NCI-H1417 (cell line): ENCODE measurements at places on chromosomes 16 and 17.

DNA sequence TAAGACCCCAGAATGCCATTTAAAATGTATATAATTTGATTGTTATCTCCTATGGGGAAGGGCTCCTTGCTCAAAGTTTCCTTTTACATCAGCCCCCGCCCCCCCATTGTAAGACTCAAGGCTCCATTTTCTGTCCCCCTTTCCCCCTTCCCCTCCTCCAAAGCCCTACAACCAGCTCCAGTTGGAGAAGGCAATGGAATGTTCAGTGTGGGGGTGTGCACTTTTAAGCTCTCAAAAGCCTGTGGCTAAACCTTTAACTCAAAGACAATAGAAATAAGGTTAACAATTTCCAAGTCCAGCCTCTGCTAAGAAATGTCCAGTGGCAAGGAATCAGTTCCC lies 114.7 kb downstream of the NOG start:
- no peak for DNase-seq

GRCh38 chr17:47205419-47205963 lies 3.7 kb upstream of the MYL4 start:
- no peak for DNase-seq

DNA sequence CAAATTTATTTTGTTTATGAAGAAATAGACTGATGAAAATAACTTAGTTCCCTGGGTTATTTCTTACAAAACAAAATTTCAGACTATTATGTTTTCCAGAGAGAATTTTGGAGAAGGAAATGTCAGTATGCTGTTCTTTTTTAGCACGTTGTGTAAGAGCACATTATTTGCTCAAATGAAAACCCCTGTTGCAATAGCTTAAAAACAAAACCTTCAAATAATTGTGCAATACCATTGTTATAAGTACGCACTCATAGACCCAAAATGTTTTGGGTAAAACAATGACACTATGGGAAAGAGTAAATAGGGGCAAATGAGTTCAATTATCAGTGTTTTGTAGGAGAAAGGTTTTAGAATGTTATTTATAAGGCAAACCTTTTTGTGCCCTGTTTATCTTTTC lies 18.2 kb downstream of the VMP1 start:
- DNase-seq, result no peak

DNA sequence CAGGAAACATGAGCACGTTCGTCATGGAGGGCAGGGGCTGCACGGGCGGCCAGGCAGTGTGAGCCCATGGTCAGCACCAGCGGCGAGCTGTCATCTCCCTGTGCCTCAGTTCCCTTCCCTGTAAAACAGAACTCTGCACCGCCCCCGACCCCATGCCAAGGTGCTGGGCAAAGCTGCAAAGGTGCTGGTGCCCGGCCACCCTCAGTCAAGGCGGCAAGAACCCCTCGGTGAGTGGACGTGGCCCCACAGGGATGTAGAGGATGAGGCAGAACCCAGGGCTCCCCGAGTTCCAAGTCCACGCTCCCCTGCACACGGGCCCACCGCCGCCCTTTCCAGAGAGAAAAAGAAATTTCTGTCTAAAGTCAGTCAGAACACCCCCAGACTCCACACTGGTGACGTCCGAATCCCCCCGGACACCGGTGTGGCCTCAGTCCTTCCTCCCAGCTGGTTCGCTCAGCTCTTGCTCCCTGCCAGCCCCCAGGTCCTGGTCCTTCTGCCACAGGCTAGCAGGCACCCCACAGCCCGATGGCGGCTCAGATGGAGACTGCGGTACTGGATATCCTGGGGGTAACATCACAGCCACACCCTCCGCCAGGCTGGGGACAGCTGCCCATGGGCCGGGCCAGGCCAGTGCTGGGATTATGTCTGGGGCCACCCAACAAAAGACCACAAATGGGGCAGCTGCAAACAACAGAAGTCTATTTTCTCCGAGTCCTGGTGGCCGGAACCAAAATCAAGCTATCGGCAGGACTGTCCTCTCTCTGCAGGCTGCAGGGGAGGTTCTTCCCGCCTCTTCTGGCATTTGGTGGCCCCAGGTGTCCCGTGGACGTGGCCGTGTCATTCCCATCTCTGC lies 14.4 kb upstream of the BAHCC1 start:
- no peak for DNase-seq

DNA sequence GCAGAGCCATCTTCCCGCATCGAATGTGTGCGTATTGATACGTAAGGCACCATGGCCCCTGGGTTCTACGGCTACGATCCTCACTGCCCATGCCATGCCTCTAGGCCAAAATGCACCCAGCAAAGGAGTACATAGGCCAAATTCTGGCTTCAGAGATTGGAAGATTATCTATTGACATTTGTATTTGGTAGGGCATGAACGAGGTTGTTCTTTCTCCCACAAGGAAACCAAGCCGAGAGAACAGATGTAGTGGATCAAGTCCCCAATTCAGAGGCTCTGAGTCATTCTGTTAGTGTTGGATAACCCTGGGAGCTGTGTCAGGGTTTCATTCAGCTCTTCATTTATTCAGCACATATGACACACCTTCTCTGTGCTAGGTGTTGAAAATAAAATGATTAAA lies 36.5 kb downstream of the HOXB1 start:
- no peak for DNase-seq

DNA sequence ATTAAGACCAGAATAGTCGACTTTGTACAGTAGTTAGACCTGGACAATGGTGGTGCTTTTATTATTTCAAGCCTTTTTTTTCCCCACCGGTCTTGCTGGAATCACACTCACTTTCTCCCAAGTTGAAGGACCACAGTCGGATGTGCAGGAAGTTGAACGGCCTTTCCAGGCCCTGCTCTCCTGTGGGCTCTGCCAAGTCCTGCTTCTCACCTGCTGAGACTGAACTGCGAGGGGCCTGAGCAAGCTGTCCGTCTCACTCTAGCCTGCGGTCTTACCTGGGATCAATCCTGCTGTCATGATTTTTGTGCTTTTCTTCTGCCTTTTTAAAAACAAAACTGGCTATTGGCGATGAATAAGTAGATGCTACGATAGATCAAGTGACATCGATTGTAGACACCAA lies 1.3 kb downstream of the TLCD3A start:
- DNase-seq, result no peak

DNA sequence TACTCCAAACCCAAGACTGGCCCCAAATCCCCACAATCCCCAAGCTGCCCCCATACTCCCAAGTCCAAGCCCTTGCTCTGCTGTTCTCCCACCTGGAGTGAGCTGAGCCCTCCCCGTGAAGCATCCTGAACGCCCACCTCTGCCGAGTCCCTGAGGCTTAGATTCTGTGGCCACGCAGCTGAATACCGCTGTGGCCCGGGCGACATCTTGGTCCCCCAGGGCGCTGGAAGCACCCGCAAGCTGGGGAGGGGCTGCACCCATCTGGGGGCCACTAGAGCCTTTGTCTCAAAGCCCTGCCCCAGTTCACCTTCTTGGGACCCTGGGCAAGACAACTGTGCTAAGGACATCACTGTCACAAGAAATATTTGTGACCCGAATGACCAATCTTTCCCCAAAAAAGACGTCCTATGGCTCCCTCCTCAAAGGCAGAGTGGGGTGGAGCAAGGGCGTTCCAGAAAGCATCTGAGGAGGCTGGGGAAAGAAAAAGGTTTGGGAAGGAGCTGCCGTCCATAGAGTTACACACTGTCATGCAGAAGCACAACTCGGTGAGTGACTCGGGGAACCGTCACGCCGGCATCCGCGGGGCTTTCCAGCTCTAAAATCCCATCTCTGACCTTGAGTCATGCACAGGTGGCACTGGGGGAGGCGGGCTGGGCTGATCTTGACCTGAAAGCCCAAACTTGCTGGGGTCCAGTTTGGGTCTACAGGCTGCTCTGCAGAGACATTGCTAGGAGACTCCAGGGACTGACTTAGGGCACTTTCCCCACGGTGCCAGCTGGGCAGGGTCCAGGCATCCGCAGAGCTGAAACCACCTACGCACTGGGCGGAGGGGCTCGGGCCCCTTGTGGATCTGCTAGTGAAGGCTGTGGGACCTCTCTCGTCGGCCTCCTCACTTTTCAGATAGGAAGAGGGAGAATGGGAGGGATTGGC lies 6.6 kb downstream of the PTX4 start:
- no peak for DNase-seq
